ENCODE measurements at places on chromosomes 2 and 18. TPM values are rescaled to one million over a fixed set of nuclear protein-coding genes. Genes with fewer than 3 reads are reported as not detected.

The CYP27A1 gene
- total RNA-seq, result 0.14 TPM

The CERKL gene
- 0.15 TPM for total RNA-seq

The HNMT gene
- total RNA-seq, result 0.53 TPM

The MROH2A gene
- total RNA-seq, result 0.26 TPM

The SPP2 gene
- total RNA-seq, result not detected

The LHCGR gene
- not detected for total RNA-seq

The APOB gene
- total RNA-seq, result not detected

The SCN1A gene
- not detected for total RNA-seq

The SLC66A3 gene
- total RNA-seq, result 32.9 TPM

The TMEFF2 gene
- 0.34 TPM for total RNA-seq

The CCDC74A gene
- total RNA-seq, result 17.0 TPM

Data from A549 treated with Mapracorat at 1 μM for 4 hours (cell line).